ENCODE measurements at places on chromosomes 11 and 22.

DNA sequence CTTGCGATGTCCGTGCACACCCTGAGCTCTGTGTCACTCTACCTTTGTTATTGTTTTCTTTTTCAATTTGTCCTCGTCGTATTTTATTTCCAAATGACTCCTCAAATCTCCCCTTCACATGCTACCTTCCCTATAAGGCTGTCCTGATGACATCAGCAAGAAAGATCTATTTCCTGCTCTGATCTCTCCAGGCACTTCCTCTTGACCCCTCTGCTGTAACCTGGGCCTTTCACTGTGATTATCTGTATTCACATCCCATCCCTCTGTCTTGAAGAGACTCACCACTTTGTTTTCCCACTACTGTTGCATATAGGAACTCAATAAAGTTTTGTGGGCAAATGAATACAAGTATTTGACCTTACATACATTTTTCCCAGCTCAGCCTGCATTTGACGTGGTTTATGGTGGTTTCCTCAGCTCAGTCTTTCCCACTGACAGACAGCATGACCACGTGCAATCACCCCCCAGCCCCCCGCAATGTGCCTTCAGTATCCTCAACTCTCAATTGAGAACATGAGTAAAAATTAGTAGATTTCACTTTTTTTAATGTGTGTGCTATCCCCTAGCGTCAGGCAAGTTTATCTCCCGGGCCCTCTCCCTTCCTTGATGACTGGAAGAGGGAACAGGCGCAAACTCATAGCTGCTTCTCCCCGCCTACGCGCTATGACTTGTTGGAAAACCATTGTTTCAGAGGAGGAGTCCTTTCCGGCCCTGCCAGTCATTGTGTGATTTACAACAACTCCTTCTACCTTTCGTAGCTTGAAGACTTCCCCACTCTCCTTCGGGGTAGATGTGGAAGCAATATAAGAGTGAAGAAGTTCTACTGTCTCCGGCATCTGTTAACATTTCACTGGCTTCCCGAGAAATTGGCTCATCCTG, 498.5 kb downstream of the NTM start:
- DNase-seq, result no peak

DNA sequence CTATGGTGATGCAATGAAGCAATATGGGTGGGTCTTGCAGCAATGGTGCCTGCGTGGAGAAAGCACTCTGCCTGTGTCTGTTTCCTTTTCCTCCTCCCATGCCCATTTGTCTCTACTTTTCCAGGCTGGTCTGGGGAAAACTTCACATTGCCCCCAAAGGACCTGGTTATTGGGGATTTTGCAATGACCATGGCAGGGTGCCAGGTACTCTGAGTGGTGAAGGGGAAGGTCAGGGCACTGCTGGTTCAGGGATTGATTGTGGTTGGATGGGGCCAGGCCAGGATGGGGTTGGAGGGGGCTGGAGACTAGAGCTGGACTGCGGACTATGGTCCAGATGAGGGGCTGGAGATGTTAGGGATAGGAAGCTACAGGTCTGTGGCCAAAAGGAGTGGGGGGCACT, 92.1 kb downstream of the INSC start:
- no peak for DNase-seq

DNA sequence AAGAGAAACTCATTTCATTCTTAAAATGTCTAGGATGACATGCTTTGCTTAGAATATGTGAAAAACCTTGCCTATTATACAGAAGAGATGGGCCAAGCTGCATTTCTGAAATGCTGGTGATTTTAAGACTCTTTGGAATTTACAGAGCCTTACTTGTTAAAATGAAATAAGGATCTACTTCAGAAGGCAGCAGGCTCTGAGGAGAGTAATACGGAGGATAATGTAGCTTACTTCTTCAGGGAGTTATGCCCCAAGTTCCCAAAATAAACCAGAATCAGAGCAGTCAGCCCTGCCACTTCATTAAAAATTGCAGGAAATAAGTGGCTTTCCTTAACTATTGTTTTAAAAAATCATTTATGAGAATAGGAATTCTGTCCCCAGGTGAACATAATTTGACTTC, 1000.3 kb upstream of the RAG2 start:
- no peak for DNase-seq

DNA sequence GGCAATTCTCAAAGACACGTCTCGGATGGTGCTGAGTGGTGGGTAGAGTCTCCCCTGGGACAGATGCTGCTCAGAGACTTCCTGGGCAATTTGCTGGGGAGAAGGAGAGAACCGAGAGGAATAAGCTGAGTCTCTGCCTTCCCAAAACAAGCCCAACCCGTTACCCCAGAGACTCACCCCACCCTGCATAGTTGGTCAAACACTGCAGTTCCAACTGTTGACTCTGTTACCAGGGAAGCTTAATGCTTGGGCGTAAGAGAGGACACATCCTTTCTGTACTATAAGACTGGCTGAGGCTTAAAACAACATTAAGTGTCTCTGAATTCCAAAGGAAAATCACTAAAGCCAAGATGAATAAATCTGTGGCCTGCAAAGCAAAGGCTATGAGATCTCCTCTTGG, 68.1 kb downstream of the CCDC81 start:
- DNase-seq, result no peak

DNA sequence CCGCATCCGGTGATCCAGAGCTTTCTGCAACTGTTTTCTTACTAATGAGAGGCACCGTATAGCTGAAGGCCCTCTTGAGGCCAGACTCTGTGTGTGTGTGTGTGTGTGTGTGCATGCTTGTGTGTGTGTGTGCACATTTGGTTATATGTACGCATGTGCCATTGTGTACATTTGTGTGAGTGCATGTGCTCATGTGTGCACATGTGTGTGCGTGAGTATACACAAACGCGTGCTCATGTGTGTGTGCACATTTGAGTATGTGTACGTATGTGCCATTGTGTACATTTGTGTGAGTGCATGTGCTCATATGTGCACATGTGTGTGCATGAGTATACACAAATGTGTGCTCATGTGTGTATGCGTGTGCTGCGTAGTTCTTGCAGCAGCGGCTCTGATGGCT, 12.3 kb upstream of the FGF19 start:
- no peak for DNase-seq

- DNase-seq, result no peak
Measured at GRCh38 chr22:29916007-29916544, 33.1 kb downstream of the MTMR3 start.

GRCh38 chr11:8356721-8357504, 93.2 kb upstream of the LMO1 start:
- DNase-seq, result no peak

DNA sequence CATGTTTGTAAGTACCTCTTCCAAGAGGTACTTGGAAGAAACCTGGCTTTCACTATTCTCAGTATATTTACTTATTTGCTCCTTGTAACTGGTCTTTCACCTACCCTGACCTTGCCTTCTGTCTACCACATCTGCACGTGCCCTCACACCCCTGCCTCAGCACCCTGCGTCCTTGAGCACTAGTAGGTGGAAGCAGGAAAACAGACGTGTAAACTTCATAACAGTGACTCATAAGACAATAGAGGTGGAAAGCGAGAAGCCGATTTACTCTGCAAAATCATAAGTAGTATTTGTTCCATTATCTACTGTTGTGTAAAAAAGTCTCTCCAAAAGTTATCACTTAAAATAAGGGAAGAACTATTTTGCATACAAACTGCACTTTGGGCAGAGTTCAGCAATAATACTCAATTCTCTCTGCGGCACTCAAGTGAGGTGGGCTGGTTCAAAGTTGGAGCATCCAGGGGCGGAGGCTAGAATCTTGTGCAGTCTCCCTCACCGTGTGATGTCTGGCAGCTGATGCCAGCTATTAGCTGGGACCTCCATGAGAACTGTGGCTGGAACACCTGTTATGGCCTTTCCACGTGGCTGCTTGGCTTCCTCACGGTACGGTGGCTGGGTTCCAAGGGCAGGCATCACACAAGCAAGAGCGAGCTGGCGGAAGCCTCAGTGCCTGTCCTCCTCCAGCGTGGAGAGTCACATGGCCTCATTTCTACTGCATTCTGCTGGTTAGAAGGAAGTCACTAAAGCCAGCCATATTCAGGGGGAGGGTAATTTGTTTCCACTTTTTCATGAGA, 30.4 kb downstream of the PACS1 start:
- peak; percentile 52 for DNase-seq

- DNase-seq, result peak; percentile 54
Measured at GRCh38 chr11:118910309-118911112, 15.2 kb downstream of the BCL9L start.

DNA sequence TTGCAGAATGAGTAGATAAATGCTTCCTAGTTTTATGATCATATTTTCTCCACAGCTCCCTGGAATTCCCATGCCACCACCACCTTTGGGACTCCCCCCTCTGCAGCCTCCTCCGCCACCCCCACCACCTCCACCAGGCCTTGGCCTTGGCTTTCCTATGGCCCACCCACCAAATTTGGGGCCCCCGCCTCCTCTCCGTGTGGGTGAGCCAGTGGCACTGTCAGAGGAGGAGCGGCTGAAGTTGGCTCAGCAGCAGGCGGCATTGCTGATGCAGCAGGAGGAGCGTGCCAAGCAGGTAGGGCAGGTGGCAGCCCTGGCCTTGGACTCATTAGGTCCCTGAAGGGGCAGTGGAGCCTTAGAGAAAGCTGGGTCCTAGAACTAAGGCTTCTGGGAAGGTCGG, 2.9 kb downstream of the SF3B2 start:
- DNase-seq, result no peak

DNA sequence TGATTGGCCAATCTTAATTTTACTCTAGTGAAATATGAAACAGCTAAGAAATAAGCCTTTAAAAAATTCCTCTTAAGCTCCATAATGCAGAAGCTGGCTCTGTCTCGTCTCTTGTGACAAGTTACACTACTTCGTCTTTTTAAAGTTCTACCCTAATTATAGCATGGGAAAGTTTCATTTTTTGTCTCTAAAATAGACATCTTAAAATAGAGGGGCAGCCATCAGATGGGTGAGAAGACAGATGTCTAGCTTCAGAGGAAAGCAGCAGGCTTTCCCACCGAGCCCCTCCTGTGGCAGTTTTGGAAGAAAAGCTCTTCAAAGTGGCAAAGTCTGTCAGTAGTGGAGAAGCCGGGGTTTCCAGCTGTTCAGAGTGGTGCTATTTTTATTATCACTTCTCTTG, 39.5 kb downstream of the XRRA1 start:
- no peak for DNase-seq

DNA sequence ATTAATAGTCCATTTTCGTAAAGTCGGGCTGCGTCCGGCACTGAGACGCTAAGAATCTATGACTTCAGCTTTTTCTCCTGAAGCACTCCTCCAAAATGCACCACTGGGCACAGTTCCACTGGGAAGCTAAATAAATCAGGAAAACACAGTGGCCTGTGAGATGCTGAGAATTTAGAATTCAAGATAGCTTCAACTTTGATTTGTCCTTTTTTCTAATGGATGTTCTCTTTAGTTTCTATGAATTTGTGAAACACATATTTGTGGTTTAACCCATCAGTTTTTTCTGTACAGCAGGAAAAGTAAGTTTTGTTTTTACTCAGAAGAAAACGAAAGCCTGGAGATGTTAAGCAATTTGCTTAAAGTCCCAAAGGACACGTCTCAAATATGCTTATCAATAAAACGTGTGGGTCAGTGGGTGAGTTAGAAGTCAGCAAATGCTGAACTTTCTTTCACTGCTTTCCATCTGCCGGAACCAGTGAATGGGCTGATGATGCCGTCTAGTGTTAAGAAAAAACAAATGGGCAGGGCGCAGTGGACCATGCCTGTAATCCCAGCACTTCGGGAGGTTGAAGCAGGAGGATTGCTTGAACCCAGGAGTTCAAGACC, 40.7 kb upstream of the CLMP start:
- DNase-seq, result no peak

- no peak for DNase-seq
Measured at GRCh38 chr11:106493751-106494150, 416.3 kb downstream of the AASDHPPT start.

DNA sequence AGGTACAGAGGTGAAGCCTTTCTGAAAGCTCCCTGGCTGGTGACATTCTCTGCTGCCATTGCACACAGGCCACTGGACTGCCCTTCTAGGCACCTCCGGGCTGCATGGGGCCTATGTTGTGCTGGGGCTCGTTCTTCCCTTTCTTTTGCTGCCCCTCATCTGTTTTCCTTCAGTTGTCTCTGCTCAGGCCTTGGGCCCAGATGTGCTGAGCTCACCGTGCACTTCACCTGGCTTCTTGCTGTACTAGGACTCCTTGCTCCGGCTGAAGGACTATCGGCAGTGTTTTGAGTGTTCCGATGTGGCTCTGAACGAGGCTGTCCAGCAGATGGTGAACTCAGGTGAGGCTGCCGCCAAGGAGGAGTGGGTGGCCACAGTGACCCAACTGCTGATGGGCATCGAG, 59.4 kb downstream of the CABIN1 start:
- DNase-seq, result no peak

DNA sequence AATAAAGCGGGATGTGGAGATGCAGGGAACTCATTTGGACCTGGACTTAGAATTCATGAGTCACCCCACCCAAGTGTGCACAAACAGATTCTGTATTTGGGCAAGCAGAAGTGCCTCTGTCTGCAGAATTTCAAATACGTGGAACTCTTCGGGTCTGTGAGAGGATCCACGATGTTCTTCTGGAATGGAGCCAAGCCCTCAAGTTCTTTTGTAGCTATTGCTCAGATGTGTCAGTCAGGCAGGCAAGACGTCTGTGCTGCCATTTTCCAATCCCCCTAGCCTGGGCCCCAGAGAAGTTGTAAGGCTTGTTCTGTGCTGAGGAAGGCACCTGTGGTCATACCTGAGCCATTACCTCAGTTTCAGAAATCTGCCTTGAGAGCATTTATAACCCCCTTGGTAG, 132.8 kb upstream of the RASSF10 start:
- no peak for DNase-seq

- DNase-seq, result no peak
Measured at GRCh38 chr11:125332821-125333220, 163.2 kb downstream of the FEZ1 start.

GRCh38 chr11:72209101-72209500, 7.5 kb upstream of the FOLR2 start:
- DNase-seq, result no peak

- DNase-seq, result no peak
Measured at GRCh38 chr22:45616432-45616831, 55.2 kb upstream of the ATXN10 start.

- DNase-seq, result no peak
Measured at GRCh38 chr22:24510637-24511625, 15.8 kb downstream of the UPB1 start.

- no peak for DNase-seq
Measured at GRCh38 chr11:2783536-2784082, 83.8 kb upstream of the KCNQ1OT1 start.

GRCh38 chr11:100876815-100877520, 189.9 kb downstream of the ARHGAP42 start:
- DNase-seq, result no peak

- no peak for DNase-seq
Measured at GRCh38 chr22:19566279-19567156, 42.3 kb upstream of the CLDN5 start.

GRCh38 chr11:130037881-130038585, 31.7 kb upstream of the APLP2 start:
- DNase-seq, result no peak

GRCh38 chr11:45848654-45849081, 1.4 kb downstream of the CRY2 start:
- DNase-seq, result no peak

DNA sequence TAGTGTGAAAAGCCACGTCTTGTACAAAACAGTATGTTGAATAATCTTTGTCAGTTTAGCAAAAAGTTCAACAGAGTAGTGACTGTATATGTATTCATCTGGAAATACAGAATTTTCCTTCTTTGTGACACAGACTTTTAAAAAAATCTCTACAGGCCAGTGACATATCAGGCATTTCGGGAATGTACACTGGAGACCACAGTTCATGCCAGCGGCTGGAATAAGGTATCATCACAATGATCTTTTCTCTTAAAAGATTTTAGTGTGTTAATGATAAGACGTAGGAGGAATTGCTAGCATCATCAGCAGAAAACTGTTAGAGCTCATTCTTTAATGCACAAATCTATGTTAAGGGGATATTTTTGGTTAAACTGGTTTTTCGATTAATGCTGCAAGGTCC, 57.4 kb downstream of the BCL2L13 start:
- no peak for DNase-seq

All from T-helper 9 cell (primary cell).